ENCODE measurements at places on chromosomes 13 and 19.

- DNase-seq: no peak
Measured at GRCh38 chr13:95614641-95615245, 29.8 kb downstream of the DZIP1 start.

DNA sequence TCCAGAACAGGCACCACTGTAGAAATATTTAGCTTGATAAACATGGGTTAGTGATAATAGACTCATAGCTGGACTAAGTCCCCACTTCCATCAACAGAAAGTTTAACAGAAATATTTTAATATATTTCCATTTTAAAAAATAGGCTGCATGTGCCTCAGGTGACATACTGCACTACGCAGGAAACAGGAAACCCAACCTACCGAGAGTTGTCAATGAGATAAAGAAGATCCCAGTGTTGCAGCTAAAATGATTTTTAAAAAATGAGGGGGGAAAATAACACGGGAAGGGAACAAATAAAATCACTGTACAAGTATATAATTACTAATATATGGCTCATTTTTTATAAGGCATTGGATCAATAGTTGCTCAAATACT is 154.8 kb downstream of the TBC1D4 start:
- no peak for DNase-seq

DNA sequence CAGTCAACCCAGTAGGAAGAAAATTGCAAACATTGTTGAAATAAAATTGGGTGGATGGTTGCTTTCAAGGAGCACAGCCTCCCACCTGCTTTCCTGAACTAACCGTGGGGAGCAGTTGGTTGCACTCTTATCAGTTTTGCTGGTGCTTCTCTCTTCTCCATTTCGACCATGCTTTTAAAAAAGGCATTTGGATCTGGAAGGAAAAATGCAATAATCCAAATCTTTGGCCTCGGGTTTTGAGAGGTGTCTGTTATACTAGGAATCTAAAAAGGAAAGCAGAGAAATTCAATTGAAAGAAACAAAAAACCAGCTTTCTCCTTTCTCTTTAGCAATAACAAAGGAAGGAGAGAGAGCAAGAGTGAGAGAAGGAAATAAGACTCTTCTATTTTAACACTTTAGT is 113.6 kb upstream of the ARGLU1 start:
- no peak for DNase-seq

- no peak for DNase-seq
Measured at GRCh38 chr19:54197121-54197520, 3.5 kb upstream of the RPS9 start.

- no peak for DNase-seq
Measured at GRCh38 chr13:31927219-31927653, 104.3 kb upstream of the FRY start.

DNA sequence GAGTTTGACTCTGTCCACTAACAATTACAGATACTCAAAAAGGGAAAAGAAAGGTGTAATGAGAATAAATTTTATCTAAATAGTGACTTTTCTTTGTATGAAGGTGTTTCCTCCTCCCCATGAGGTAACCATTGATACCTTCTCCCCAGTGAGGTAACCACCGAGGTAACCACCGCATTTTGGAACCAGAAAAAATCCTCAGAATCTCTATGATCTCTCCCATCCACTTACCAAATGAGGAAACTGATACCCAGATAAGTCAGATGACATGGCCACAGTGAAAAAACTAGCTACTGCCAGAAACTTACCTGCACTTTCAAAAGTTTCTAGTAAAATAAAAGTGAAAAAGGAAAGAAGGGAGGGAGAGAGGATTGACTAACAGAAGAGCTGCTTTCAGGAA is 124.0 kb upstream of the FNDC3A start:
- no peak for DNase-seq

DNA sequence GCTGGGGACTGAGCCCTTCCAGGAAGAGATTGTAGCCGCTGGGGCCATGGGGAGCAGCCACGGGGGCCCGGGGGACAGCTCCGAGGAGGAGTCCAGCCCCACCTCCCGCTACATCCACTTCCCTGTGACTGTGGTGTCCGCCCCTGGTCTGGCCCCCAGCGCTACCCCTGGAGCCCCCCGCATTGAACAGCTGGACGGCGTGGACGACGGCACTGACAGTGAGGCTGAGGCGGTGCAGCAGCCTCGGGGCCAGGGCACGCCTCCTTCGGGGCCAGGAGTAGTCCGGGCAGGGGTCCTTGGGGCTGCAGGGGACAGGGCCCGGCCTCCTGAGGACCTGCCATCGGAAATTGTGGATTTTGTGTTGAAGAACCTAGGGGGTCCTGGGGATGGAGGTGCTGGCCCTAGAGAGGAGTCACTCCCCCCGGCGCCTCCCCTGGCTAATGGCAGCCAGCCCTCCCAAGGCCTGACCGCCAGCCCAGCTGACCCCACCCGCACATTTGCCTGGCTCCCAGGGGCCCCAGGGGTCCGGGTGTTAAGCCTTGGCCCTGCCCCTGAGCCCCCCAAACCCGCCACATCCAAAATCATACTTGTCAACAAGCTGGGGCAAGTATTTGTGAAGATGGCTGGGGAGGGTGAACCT is 9.6 kb downstream of the IGFLR1 start:
- DNase-seq: no peak

DNA sequence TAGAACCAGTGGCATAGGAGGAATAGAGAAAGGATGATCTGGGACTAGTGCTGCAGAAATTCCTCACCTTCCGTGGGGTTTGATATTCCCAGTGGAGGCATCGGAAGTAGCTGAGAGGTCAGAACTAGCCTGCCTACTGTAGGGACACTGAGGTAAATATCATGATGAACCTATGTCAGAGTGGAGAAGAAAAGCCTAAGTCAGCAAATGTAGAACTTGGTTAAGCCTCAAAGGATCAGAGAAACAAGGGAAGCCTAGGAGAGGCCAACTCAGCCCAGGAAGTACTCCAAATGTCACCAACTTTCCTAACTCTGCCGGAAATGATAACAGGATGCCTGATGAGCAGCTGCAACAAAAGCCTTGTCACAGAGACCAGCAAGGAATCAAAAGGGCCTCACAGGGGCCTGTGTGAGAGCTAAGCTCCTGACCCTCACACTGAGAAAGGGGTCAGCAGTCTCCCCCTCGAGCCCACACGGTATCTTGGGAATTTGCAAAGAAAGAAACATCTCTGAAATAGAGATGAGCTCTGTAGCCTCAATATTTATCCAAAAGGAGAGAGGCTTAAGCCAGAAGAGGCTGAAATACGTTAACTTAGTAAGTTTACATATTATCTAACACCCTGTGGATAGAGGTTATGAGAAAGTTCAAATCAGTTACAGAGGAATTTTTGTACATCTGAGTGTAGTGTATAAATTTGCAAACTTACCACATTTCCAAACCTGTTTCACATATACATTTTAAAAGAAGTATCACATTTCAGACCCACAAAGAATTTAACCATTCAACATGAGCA is 1064.3 kb downstream of the DIAPH3 start:
- no peak for DNase-seq

GRCh38 chr19:8238251-8238650 is 29.1 kb downstream of the CERS4 start:
- DNase-seq: no peak

- DNase-seq: no peak
Measured at GRCh38 chr13:99261059-99261458, 2.9 kb upstream of the GPR18 start.

- no peak for DNase-seq
Measured at GRCh38 chr19:23440207-23440606, 44.9 kb upstream of the ZNF91 start.

GRCh38 chr13:92974905-92975429 is 251.6 kb upstream of the GPC6 start:
- no peak for DNase-seq

DNA sequence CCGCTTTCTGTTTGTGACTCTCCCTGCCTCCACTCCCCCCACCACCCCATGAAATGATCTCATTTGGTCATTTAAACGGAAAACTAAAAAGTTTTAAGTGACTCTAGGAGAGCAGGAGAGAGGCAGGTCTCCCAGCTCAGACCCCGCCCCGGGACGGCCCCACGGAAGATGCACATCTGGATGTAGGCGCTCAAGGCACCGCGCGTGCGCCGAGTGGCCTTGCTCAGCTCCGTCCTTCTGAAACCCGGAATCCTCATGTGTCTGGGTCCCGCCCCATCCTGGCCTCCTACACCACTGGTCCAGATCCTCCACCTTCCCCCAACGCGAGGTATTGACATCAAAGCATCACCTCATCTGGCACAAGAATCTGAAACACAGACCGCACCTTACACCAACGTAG is 15.7 kb upstream of the IGFL1 start:
- DNase-seq: no peak

- no peak for DNase-seq
Measured at GRCh38 chr13:51636349-51636890, 52.2 kb downstream of the WDFY2 start.

GRCh38 chr13:30676672-30677071 is 58.7 kb upstream of the ALOX5AP start:
- DNase-seq: no peak

GRCh38 chr19:57812226-57812625 is 2.5 kb downstream of the ZNF552 start:
- no peak for DNase-seq

All from activated effector memory CD4-positive, alpha-beta T cell treated with Interleukin-2 at 50 U/mL for 16 hours (primary cell).